ENCODE measurements at places on chromosomes 5 and 9. TPM values are rescaled to one million over a fixed set of nuclear protein-coding genes. Genes with fewer than 3 reads are reported as not detected.

The ACOT12 gene
- total RNA-seq: not detected

The PRUNE2 gene
- total RNA-seq: 13.9 TPM

The SLC1A1 gene
- total RNA-seq: 8.2 TPM

The IL3 gene
- not detected for total RNA-seq

The RASEF gene
- 0.06 TPM for total RNA-seq

The TRPM3 gene
- 0.48 TPM for total RNA-seq

The PCDHGC5 gene
- total RNA-seq: 1.1 TPM

The COL27A1 gene
- total RNA-seq: 101 TPM

The MBLAC2 gene
- total RNA-seq: 3.7 TPM

The CYLC2 gene
- not detected for total RNA-seq

The DENND1A gene
- 24.4 TPM for total RNA-seq

The TAF11L10 gene
- not detected for total RNA-seq

The PFN3 gene
- not detected for total RNA-seq

The TNFSF8 gene
- 4.6 TPM for total RNA-seq

The SLC27A6 gene
- total RNA-seq: not detected

The CDH10 gene
- not detected for total RNA-seq

The CCL21 gene
- total RNA-seq: 18.0 TPM

The CLINT1 gene
- total RNA-seq: 74.6 TPM

The FOXD4 gene
- total RNA-seq: 0.32 TPM

The PRDM9 gene
- not detected for total RNA-seq

The IGFBPL1 gene
- total RNA-seq: not detected

The IZUMO3 gene
- total RNA-seq: not detected

The CTSV gene
- 0.22 TPM for total RNA-seq

The ARID3C gene
- not detected for total RNA-seq

The ALDH1A1 gene
- 136 TPM for total RNA-seq

The SPINK4 gene
- total RNA-seq: not detected

The ZNF883 gene
- 2.5 TPM for total RNA-seq

The FOXI1 gene
- not detected for total RNA-seq

The THBS4 gene
- total RNA-seq: 61.5 TPM

The CACNA1B gene
- total RNA-seq: not detected

The DMGDH gene
- total RNA-seq: 5.2 TPM

The CHMP5 gene
- total RNA-seq: 52.0 TPM

The DDX41 gene
- 63.8 TPM for total RNA-seq

The RABEPK gene
- 19.8 TPM for total RNA-seq

The PDZD2 gene
- 58.5 TPM for total RNA-seq

The PCSK1 gene
- 1.6 TPM for total RNA-seq

The LHX2 gene
- 0.80 TPM for total RNA-seq

The DNAI1 gene
- total RNA-seq: not detected

The TMEM232 gene
- 2.5 TPM for total RNA-seq

The HTR1A gene
- not detected for total RNA-seq

The STKLD1 gene
- total RNA-seq: not detected

The ADCY2 gene
- total RNA-seq: 1.2 TPM

The ANKDD1B gene
- total RNA-seq: 0.64 TPM

The CEL gene
- total RNA-seq: 2.2 TPM

The FCN2 gene
- 1.2 TPM for total RNA-seq

The OLFML2A gene
- 10.7 TPM for total RNA-seq

The SPATA31D1 gene
- not detected for total RNA-seq

The LRRC26 gene
- total RNA-seq: not detected

The STPG3 gene
- not detected for total RNA-seq

The MCC gene
- total RNA-seq: 25.2 TPM

The TRIM7 gene
- 3.0 TPM for total RNA-seq

The MYOZ3 gene
- total RNA-seq: 0.42 TPM

The ECM2 gene
- 71.3 TPM for total RNA-seq

The CCDC192 gene
- total RNA-seq: 0.51 TPM

The PCDH1 gene
- total RNA-seq: 43.8 TPM
